ENCODE measurements at places on chromosomes 7 and 10.

- DNase-seq, result no peak
Observed at GRCh38 chr10:49241385-49241784, 53.2 kb upstream of the TMEM273 start.

DNA sequence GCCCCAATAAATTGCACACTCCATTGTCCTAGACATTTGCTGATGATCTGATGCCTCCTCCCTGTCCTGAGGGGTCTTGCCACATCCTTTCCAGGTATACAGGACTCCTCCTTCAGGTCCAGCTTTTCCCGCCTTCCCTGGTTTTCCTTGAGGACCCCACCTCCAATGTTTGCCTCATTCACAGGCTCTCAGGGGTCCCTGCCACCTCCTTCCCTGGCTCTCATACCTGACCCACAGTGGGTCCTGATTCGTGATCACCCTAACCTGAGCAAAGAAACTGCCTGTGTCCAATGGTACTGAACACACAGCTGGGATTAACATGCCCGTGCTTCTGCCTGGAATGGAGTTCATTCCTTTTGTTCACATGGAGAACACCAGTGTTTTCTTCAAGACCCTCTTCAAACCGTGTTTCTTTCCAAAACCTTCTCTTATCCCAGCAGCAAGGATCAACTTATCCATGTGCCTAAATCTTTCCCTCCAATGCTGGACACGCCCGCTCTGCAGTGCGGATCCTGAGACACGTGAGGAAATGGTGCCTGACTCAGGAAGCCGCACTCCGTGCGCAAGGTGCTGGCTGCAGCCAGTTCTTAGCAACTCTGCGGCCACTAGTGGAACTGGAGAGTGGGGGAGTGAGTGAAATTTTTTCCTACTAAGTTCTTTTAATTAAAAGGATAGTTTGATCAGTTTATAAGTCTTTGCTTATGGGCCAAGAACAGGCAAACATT lies 354.6 kb upstream of the SHH start:
- DNase-seq, result no peak

DNA sequence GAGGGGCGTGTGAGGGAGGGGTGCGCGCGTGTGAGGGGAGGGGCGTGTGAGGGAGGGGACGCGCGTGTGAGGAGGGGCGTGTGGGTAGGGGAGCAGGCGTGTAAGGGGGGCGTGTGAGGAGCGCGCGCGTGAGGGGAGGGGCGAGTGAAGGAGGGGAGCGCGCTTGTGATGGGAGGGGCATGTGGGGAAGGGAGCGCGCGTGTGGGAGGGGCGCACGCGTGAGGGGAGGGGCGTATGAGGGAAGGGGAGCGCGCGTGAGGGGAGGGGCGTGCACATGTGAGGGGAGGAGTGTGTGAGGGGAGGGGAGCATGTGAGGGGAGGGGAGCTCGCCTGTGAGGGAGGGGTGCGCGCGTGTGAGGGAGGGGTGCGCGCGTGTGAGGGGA lies 19.1 kb downstream of the MXI1 start:
- no peak for DNase-seq

GRCh38 chr7:156764016-156764669 lies 123.6 kb downstream of the RNF32 start:
- no peak for DNase-seq

- no peak for DNase-seq
Observed at GRCh38 chr7:80078159-80078731, 56.4 kb upstream of the GNAI1 start.

DNA sequence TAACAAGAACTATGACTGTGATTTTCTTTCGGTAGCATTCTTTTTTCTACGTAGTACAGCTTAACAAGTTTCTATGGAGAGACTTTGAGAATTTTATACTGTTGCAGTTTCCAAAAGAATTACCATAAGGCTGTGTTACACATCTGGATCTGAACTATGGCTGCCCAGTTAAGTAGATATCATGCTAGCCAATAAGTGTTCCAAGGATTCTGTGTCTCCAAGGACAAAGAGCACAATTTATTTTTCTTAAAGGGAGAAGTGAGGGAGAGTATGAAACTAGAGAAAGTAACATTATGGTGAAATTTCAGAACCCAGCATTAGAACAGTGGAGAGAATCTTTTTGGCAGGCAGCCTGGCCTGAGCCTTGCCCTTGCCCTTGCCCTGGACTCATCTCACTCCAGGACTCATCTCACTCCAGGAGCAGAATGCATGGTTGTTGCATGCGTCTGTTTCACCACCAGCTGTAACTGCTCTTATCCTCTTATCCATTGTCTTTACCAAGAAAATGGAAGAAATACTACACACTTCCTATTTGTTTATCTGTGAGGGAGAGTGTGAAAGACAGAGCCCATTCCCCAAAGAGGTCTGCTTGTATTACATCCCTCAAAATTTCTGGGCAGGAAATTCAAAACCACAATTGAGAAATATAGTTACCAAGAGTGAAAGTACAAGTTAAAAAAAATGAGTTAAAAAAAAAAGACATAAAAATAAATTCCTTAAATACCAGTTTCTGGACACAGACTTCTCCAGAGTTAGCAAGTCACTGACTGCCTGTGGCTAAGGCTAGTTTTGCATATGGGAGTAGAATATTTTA lies 1067.5 kb downstream of the NRG3 start:
- no peak for DNase-seq

GRCh38 chr7:104136981-104137380 lies 70.8 kb downstream of the ORC5 start:
- no peak for DNase-seq

DNA sequence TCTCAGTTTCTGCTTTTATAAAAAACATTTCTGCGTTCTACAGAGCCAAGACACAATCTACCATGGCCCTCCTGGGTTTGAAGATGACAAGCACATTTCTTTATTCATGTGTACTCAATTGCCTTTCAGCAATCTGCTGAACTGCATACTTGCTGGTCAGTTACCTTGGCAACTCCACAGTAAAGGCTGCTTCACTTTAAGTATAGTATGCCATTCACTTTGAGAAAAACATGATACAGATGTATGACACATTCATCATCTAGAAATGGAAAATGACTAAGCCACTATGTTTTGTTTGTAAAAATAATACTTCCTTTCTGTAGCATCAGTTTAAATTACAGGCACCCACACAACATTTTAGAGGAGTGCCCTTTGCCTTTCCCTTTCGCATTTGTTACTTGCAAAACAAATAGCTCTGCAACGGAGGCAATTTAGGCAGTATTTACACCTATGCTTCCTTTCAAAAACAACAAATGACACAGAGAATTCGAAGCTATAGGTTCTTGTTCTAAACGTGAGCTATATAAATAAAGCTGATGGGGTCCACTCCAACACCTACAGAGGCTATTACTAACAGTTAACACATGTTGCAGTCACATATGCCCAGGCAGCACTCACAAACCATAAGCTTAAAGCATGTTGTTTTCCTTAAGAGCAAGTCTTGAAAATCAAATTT lies 23.5 kb downstream of the SGCE start:
- DNase-seq, result peak; percentile 16

- DNase-seq, result no peak
Observed at GRCh38 chr7:94243066-94243711, 151.5 kb upstream of the COL1A2 start.

DNA sequence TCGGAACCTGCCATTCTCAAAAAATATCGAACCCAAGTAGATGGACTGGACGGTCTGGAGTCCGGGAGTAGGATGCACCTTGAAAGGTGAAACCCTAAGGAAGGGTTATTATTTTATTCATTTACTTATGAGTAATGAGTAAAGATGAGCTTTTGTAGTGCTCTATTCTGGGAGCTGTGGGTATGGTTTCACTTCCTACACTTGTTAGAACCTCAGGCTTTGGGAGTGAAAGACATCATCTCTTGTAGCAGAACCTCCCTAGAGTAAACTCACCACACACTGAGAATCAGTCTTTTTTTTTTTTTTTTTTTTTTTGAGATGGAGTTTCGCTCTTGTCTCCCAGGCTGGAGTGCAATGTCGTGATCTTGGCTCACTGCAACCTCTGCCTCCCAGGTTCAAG lies 389.4 kb upstream of the AUTS2 start:
- DNase-seq, result no peak

DNA sequence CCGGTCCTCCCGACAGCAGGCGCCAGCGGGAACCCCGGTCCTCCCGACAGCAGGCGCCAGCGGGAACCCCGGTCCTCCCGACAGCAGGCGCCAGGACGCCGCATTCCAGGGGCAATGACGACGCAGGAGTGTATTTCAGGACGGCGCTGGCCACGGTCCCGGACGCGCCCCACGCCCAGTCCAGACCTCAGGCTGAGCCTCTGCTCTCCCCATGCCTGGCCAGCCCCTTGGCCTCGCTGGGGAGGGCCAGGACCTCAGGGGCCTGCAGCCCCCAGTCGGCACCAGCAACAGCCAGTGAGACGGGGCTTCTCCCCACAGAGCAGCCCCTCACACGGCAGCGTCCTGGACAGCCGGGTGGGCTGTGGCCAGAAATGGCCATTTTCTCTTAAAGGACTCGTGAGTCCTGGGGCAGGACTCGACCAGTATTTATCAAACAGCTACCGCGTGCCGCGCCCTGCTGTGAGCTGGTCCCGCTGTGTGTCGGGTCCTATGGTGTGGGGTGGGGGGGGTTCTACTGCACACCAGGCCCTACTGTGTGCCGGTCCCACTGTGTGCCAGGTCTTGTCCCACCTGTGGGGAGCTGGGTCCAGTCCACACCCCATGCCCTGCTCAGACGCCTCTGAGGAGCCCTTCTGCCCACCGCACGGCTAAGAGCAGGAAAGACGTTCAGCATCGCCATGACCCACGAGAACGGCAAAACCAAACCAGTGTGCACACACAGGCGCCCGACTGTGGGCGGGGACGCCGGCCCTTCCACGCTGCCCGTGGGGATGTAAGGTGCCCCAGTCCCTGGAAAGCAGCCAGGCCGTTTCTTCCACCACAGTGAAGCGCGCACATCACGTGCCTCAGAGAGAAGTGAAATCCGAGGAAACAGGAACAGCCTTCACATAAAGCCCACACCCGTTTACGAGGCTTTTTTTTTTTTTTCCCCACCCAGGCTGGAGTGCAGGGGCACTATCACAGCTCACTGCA lies 33.3 kb downstream of the GET4 start:
- no peak for DNase-seq

DNA sequence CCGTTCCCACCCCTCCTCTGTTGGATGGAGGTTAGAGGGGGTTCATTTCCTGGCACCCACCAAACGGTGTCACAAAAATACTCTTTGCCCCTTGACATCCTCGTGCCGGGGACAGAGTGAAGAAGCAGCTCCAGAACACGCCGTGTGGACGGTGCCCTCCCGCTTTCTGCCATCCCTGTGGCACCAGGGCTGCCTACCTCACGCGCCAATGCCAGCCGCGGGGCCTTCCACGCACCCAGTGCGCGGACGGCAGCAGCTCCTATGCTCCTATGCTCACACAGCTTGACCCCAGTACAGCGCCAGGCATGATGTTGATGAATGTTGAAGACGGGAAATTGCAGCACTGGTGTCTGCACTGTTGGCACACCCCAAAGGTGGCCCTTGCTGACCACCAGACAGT lies 507.2 kb upstream of the FOXK1 start:
- no peak for DNase-seq

GRCh38 chr10:69872323-69872722 lies 70.6 kb downstream of the COL13A1 start:
- DNase-seq, result no peak

DNA sequence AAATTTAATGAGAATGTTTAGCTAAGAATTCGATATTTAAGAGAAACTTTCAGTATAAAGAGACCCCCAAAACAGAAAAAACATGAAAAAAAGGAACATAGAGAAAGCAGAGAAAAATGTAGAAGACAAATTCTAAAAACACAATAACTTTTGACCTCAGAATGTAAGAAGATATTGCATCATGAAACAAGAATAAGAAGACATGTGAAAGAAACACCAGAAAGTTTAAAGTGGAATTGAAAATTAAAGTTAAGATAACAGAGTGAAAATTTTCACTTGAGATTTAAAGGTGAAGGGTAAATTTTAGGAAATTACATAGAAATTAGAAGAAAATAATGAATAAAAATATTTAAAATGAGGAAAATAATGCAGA lies 78.2 kb upstream of the FAM3C start:
- DNase-seq, result no peak

DNA sequence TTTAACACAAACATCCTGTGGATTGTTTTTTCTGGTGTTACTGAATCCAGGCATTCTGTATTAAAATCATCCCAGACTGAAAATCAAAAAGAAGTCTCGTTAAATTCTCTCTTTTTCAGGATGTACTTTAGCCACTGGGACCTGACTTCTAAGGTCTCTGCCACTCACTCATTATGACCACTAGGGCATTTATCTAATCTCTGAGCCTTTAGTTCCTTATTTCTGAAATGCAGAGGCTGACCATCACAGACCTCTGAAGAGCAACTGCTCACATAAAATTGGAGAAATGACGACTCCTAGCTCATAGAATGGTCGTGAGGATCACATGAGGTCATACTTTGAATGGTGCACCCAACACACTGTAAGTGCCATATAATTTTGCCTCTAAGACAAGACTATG lies 63.2 kb downstream of the KCNMA1 start:
- DNase-seq, result no peak

DNA sequence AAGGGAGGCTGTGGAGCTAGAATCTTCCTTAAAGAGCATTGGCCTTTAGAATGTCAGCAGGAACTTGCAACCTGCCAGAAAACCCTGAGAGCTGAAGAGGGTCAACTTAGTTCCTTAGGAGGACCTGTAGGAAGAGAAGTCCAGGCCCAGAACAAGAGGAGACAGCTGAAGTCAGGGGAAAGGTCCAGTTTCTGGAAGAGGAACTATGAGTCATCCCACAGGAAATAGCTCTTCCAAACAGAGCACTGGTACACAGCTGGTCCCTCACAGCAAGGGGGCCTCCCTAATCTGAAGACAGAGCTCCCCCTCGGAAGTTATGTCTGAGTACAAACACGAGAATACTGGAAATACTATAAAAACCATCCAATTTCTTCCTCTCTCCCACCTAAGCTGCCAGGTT lies 98.9 kb downstream of the HERPUD2 start:
- no peak for DNase-seq

GRCh38 chr10:133140417-133141143 lies 19.4 kb upstream of the KNDC1 start:
- DNase-seq, result no peak

GRCh38 chr10:129523723-129524316 lies 56.8 kb downstream of the MGMT start:
- DNase-seq, result no peak

DNA sequence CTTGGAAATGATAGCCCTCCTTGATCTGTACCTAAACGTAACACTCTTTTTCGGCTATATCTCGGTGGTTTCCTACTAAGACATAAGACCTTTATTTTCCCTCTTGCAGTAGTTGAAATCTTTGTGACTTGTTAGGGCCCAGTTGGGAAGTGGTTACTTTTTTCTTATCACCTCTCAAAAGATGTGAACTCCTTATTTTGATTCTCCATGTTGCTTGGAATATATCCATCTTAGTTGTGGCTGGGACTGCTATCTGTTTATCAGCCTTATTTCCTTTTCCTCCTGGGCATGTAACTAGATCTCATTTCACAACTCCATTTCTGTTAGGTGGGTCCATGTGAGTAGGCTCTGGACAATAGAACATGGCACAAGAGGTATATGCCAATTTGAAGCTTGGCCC lies 4.1 kb upstream of the CPED1 start:
- DNase-seq, result no peak

DNA sequence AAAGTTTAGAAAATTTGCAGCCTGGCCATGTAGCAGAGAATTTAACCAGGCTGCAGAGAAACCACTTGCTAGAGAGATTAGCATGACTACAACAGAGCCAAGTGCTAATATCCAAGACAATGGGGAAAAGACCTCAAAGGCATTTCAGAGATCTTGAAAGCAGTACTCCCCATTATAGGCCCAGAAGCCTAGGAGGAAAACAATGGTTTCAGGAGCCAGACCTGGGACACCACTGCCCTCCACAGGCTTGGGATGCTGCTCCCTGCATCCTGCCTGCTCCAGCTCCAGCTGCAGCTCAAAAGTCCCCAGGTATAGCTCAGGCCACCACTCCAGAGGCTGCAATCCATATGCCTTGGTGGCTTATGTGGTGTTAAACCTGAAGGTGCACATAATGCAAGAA lies 101.5 kb upstream of the TMEM72 start:
- no peak for DNase-seq
